Activated CD8-positive, alpha-beta T cell treated with anti-CD3 and anti-CD28 coated beads, Interleukin-2, amount 10 ng/mL, durations not matched to agents 7 days and 5 days (primary cell): ENCODE measurements at places on chromosomes 12 and 14.

DNA sequence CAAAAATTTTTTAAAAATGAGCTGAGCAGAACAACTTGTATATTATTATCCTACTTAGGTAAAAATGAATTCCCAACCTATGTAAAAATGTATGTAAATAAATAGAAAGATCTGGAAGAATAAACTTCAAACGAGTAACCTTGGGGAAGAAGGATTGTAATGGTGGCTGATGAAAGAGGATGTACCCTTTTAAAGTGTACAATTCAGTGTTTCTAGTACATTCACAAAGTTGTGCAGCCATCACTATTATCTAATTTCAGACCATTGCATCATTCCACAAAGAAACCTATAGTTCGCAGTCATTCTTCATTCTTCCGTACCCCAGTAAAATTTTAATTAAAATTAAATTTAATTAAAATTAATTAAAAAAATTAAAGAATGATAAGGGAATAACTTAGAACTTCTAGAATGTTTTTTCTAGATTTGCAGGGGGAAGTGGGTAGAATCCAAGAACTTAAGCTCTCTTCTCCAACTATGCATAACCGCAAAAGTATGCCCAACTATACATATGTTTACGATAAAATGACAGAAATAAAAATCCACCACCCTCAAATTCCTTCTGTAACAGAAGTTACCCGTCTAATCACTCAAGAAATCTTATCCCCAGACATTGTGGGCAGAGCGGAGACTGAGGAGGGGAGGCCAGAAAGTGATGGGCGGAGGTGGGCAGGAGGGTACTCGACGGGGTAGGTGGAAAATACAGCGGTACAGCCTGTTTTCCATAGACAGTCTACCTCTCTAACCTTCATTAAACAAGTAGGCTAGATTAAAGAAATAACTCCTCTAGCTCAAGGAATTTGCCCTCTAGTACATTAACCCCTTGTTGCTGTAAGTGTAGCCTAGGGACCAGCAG, 921 bp downstream of the DEPDC4 start:
- DNase-seq: no peak

- no peak for DNase-seq
Observed at GRCh38 chr14:103068351-103069073, 11.2 kb upstream of the CDC42BPB start.

GRCh38 chr14:31895646-31896045, 181.5 kb upstream of the ARHGAP5 start:
- no peak for DNase-seq

DNA sequence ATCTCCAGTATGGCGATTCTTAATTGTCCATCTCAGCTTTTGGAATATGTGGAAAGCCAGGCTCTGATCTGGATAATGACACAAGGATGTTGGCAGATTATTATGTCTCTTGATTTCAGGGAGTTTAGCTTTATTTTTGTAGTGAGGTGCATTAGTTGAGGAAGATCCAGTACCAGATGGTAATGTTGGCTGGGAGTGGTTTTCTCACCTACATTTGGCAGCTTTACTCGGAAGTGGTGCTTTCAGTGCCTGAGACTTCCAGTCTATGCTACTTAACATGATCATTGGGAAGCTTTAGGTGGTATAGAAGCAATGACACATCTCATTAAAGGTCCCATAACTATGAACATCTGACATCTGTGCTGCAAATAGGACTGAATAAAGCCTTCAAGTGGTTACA, 7.5 kb downstream of the SLC15A5 start:
- DNase-seq: no peak

- no peak for DNase-seq
Observed at GRCh38 chr14:36747411-36748184, 85.9 kb downstream of the PAX9 start.

DNA sequence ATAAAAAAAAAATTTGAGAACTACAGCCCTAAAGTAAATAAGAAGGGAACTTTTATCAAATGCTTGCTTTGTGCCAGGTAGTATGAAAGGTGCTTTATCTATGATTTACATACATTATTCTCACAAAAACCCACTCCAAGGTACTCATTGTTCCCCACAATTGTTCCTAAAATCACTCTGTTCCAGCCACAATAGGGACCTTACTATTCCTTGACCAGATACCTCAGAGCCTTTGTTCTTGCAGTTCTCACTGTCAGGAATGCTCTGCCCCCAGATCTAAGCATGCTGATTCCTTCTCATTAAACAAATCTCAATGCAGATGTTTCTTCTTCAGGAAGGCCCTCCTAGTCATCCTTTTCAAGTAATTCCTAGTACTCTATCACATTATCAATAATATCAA, 60.2 kb downstream of the PPP1R12A start:
- no peak for DNase-seq

DNA sequence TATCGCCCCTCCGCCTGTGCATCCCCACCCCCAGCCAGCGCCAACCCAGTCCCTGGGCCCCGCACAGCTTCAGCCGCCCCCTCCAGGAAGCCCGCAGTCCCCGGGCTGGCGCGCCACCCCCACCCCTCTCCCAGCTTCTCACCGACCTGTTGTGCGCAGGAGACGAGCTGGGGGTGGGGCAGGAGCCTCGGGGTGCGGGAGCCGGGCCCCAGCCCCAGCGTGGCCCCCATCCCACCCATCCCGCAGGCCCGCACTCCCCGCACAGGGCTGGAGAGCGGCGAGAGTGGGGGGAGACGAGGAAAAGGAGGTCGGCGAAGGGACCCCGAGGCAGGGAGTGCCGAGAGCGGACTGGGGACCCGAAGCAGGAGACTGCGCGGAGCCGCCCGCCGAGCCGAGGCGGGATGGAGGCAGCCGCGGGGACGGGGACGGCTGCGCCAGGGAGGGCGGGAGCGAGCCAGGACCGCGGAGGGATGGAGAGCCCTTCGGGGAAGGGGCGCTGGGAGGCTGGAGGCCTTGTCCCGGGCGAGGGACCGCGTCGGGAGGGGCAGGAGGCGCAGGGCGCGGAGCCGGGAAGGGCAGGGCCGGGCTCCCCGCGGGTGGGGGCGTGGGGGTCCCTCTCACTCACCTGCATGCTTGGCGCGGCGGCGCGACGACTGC, 498 bp downstream of the PIANP start:
- no peak for DNase-seq

GRCh38 chr14:96752125-96752524, 45.1 kb upstream of the VRK1 start:
- no peak for DNase-seq

GRCh38 chr12:54197431-54197909, 8.7 kb upstream of the SMUG1 start:
- no peak for DNase-seq

DNA sequence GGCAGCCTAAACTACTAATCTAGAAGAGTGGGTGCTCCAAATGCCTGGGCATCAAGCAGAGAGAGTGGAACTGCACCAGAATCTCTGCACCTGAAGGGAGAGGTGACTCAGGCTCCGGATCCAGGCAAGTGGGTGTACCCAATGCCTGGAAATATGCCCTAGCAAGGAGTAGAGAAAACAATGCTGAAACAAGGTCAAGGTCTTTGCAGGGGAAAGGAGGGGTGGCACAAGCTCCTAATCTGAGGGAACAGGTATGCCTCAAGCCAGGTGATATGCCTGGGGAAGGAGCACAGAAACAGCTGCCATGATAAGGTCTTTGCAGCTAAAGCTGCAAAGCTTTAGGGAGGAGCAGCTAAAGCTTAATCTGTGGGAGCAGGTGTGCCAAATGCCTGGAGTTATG, 136.0 kb upstream of the KITLG start:
- DNase-seq: no peak

- no peak for DNase-seq
Observed at GRCh38 chr12:104295954-104296353, 7.6 kb upstream of the EID3 start.

DNA sequence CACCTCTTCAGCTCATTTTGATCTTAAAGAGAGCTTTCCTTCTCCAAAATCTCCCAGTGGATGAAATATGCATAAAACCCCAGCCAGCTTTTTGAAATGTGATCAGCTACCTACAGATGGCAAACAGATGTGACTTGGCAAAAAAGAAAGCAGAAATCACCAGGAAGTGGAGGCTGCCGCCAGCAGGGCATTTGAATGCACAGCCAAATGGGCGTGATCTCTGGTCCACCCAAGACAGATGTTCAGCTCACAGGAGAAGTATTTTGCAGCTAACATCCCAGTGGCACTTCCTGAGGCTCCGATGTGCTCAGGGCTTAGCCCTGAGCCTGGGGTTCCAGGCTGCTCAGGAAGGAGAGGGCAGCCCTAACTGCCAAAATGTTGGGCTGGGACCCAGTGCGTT, 78.3 kb downstream of the LGMN start:
- DNase-seq: no peak

- no peak for DNase-seq
Observed at GRCh38 chr12:25932971-25933370, 25.5 kb upstream of the RASSF8 start.

DNA sequence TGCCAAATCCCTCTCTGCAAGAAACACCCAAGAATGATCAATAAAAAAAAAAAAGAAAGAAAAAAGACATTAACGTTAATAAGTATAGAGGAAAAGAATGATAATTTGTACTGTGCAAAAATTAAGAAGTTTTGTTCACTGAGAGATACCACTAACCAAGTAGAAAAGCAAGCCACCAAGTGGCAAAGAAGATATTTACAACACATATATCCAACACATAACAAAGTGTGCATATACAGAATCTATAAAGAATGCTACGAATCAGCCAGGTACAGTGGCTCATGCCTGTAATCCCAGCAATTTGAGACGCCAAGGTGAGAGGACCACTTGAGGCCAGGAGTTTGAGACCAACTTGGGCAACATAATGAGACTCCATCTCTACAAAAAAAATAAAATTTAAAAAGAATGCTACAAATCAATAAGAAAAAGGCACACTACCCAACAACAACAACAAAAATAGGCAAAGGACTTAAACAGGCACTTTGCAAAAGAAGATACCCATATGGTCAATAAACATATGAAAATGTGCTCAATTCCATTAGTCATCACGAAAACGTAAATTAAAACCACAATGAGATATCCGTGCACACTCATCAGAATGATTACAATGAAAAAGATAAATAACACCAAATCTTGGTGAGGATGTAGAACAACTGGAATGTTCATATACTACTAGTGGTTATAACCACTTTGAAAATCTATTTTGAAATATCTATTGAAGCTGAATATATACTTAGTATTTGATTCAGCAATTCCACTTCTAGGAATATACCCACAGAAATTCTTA, 19.8 kb downstream of the GALNT4 start:
- DNase-seq: no peak

- DNase-seq: peak; percentile 88
Observed at GRCh38 chr12:49945394-49946080, 5.0 kb upstream of the AQP2 start.

DNA sequence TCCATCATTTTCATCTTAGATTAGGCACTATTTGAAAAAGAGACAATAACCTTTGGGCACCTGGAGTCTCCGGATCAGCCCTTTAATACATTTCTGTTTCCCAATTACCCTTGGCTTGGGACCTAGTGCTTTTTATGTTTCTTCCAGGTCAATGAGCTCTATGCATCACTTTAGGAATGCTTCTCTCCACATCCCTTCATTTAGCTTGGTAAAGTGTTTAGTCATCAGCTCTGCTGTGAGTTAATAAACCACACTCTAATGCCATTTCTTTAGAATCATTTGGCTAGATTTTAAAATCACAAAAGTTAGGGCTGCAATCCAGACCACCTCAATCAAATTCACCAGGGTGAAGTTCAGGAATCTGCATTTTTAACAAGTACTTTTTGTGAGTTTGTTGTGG, 41.7 kb downstream of the RASSF9 start:
- DNase-seq: no peak

DNA sequence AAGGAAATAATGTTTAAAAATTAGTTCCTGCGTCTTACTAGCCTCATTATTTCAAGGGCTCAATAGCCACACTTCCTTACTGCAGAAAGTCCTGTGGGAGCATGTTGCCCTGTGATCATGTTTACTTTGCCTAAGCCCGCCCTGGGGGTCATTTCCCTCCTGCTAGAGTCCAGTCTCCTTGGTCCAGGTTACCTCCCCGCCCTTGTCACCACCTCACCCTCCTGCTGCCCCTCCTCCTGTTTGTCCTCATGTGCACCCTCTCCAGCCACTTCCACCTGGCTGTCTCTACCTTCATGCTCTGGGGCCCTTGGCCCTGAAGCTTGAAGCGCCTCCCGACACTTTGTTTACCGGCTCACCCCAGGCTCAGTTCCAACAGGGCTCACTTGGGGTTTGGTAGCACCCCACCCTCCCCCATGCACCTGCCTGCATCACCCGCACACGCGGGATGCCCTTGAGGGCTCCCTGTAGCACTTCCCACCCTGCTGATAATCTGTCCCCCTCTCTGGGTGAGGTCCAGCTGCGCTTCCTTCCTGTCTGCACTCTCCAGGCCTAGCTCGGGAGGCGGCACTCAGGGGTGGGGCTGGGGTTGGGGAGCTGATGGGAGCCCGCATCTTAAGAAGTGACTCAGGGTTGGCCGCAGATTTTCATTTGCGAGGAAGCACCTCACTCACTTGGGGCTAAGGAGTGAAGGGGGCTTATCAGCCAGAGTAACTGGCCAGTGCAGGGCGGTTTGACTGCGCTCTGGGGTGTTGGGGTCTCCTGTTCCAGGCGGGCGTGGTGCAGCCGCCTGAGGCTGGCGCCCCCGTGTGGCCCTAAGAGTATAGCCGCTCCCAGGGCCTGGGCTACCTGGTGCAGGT, 40.1 kb downstream of the SMIM41 start:
- DNase-seq: peak; percentile 54

DNA sequence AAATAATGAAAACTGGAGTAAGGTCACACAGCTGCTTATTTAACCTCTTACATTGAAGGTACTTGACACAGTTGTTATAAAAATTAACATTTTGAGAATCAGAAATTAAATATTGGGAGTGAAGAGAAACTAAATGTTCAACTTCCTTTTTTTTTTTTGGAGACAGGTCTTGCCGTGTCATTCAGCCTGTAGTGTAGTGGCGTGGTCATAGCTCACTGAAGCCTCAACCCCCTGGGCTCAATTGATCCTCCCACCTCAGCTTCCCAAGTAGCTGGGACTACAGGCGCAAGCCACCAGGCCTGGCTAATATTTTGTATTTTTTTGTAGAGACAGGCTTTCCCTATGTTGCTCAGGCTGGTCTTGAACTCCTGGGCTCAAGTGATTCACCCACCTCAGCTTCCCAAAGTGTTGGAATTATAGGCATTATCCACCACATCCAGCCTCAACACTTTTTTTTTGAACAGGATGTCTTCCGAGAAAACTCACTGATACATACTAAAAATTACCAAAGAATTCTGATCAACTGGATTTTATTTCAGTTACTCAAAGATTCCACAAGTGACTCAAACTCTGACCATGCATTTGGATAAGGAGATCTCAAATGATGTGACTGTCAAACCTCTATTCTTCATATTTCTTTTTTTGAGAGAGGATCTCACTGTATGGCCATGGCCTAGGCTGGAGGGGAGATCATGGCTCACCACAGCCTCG, 35.4 kb downstream of the SGPP1 start:
- no peak for DNase-seq

GRCh38 chr14:55129086-55129427, at the start of gene LGALS3:
LGALS3 (plus strand) TSS chr14:55129252; CDS start chr14:55137374, 8,122 bp downstream.
- peak; percentile 44 for DNase-seq

DNA sequence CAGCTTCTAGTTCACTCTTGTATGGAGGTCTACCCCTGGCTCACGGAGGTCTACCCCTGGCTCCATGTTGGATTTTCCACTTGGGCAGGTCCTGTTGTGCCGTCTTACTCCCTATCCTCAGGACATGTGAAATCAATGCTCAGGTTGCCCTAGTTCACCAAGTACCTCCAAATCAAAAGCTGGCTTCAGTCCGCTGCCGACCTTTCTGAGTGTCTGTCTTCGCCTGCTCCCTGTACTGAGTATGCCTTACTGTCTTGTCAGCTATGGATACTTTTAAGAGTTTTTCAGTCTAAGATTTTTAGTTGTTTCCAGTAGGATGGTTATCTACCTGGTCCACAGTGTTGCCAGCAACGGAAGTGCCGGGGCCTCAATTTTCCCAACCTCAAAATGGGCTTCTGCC, 40.1 kb upstream of the BCL11B start:
- no peak for DNase-seq

- no peak for DNase-seq
Observed at GRCh38 chr14:36996857-36997590, 175.4 kb downstream of the SLC25A21 start.
